ENCODE measurements at places on chromosomes 1 and 21.

- no peak for DNase-seq
Observed at GRCh38 chr1:44254392-44254910, 41.2 kb downstream of the DMAP1 start.

- DNase-seq = no peak
Observed at GRCh38 chr1:185398022-185398421, 81.0 kb upstream of the IVNS1ABP start.

GRCh38 chr1:148353461-148354283 is 129.4 kb downstream of the PPIAL4G start:
- no peak for DNase-seq

DNA sequence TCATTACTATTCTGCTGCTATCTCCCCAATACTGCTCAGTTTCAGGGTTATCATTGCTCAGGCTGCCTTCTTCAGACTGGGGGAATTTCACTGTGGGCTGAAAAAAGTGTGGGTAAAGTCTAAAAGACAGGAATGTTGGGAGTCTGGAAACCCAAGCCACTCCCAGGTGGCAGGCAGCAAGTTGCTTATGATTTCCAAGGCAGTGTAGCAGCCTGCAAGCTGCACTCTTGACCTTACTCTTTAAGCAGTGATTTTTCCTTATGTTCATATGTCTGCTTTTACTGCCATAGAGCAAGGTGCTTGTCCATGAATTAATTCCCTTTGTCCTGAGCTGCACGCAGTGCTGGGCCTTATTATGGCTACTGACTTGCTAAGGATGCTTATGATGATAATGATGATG is 53.1 kb downstream of the PHC2 start:
- DNase-seq = no peak

- DNase-seq = no peak
Observed at GRCh38 chr1:160628799-160629263, 18.0 kb downstream of the SLAMF1 start.

GRCh38 chr1:33443705-33444180 is 12.8 kb upstream of the PHC2 start:
- DNase-seq = no peak

DNA sequence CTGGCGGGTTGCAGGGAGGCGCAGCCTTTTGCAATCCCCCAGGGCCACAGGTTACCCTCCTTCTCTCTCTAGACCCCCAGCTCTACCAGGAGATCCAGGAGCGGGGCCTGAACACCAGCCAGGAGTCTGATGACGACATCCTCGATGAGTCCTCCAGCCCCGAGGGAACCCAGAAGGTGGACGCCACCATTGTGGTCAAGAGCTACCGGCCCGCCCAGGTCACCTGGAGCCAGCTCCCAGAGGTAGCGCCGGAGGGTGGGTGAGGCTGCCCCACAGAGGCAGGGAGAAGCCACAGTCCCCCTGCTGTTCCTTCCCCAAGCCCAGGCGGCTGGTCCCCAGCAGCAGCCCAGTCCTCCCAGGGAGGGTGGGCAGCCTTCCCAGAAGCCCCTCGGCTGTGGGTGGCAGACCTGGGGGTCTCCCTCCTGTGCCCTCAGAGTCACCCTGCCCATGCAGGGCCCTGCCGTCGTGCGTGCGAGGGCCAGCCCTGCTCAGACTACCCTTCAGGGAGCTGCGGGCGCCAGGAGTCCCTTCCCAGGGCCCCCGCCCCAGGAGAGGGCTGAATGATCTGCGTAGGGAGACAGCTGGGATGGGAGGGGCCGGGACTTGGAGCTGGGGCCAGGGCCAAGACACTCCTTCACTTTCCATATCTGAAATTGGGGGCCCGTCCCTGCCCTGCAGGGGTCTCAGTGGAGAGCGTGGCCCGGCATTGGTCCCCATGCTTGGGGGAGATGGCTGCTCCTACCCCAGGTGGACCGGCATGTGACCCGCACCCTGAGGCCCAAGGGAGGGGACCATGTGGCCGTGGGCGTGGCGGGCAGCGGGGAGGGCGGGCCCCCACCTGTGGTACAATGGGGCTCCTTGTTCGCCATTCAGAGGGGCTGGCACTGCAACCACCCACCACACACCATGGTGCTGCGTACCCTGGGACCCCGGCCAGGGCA is 12.9 kb downstream of the ARHGEF16 start:
- no peak for DNase-seq

DNA sequence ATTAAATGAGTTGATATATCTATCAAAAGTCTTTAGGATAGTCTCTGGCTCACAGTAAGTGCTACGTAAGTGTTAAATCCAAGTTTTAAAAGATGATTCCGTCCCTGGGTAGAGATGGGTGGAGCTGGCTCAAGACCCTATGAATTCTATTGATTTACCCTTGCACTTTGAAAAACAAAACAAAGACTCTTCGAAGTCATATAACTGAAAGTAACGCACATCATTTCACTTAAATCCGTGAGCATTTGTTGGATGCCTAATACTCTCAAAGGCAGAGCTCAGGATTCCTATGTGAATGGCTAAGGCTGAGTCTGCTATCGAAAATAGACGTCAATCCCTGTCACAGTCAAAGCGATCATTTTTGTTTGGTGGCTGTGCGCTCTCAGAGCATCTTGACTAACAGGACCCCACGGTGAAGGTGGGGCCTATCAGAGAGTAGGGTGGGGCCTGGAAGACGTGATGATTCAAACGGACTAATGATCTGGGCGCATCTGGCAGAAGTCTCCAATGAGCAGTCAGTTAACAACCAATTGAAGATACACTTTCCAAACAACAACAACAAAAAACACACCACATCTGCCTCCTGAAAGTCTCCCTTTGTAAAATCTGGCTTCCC is 1.2 kb upstream of the NUCKS1 start:
- DNase-seq = no peak

DNA sequence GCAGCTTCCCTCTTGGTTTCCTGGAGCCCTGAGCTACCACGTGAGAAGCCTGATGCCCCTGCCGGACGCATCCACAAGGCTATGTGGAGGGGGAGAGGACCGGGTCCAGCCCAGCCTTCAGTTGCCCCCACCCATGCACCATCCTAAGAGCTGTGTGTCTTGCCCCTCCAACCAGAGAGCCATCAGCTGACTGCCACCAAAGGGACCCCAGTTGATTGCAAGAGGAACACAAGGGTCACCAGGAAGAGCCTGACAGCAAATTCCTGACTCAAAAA is 81.5 kb downstream of the GLIS1 start:
- DNase-seq = no peak

DNA sequence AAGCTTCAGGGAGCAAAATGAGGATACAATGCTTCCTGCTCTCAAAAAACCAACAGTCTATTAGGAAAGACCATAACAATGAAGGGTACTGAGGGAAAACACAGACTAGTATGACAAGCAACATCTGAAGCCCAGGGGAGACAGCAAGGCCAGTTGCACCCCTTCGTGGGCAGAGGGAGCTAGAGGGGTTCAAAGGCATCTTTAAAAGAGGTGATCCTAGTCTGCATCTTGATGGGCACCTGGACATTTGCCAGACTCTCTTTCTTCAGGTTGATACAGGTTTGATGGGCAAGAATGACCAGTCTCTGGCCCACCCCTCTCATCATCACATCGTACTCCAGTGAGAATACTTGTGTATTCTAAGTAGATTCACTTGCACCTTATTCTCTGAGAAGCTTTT is 177.7 kb downstream of the VAV3 start:
- no peak for DNase-seq

DNA sequence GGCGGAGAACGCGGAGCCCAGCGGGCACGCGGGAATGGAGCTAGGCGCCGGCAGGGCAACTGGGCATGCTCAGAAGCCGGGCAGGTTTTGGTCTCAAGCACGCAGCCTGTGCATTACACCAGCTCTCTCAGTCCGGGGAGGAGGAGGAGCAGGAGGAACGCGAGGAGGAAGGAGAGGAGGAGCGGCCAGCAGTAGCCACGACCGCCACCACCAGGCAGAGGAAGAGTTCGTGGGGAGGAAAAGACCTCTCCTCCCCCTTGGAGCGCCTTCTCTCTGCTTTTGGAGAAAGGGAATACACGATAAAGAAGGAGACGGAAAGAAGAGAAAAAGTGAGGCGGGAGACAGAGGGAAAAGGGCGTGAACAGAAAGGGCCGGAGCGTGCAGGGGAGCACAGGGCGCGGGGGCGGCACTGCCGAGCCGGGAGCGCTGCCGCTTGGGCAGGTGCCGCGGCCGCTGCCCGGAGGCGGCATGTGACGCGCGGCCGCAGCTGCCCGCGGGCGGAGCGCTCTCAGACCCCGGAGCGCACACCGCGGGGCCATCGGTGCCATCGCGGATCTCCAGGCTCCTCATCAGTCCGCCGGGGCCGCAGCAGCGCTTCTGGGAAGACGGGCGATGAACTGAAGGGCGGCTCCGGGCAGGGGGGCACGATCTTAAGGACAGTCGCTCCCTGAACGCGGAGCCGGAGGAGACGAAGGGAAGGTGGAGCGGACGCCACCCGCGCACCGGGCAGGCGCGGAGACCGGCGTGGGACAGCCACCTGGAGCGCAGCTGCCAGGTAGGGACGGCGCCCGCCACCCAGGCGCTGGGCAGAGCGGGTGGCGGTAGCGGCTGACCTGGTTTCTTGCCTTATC is at the start of gene CHRM3:
Gene CHRM3, plus strand, starts transcription at position 116 of the 851 bp plus-strand sequence. CDS start 520,884 bp downstream, outside the sequence.
- DNase-seq = no peak

DNA sequence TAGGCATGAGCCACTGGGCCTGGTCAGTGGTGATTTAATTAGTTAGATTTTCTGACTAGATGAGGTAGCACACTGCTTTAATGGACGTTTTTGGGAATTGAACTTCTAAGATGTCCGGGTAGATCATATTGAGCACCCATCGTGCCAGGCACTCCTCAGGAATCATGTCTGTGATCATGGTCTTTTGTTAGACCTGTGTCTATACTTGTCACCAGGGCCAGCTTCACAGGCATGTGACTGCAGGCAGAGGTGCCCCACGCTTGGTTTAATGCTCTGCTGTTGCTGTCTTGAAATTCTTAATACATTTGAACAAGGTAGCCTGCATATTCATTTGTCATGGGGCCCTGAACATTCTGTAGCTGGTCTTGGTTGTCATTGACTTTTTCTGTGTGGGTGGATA is 19.6 kb downstream of the UBE4B start:
- DNase-seq = no peak

DNA sequence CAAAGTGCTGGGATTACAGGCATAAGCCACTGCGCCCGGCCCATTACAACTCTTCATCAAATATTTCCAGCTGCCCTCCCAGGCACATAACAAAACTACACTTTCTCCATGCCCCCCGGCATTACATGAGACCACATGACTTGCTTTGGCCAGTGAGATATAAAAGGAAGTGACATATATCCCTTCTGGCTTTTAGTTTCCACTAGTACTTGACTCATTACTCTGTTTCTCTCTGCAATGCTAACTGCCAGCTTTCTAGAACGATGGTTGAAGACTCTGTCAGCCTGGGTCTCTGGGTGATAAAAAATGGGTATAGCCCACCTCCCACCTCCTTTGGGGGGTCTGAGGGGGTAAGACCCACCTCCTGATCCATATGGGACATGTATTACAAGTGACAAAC is 24.2 kb downstream of the ABL2 start:
- DNase-seq = no peak

GRCh38 chr1:86324130-86324822 is 71.8 kb downstream of the ODF2L start:
- DNase-seq = no peak

GRCh38 chr21:14531757-14532316 is 14.3 kb downstream of the SAMSN1 start:
- DNase-seq = no peak

GRCh38 chr1:180519846-180520245 is 17.5 kb upstream of the ACBD6 start:
- no peak for DNase-seq
